ACHN (cell line): ENCODE measurements at places on chromosomes 4 and X.

DNA sequence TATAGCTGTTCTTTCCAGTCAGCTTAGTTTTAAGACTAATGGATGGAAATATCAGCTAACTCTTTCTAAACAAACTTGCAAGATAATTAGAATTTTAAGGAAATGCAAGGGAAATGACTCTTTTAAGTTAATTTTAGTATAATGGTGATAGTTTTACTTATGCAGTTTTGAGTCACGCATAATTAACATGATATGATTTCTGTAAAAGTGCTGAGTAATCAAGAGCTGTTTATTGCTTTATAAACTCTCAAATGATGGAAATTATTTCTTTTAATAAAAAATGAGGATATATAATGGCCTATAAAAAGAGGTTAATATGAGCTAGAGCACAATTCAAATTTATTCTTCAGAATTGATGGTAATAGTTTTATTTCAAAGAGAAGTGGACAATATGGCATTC is 385.9 kb downstream of the GLUD2 start:
- no peak for DNase-seq

GRCh38 chrX:21798677-21799219 is 40.7 kb upstream of the MBTPS2 start:
- DNase-seq: peak; percentile 51

- DNase-seq: no peak
Observed at GRCh38 chrX:123742440-123742839, 9.6 kb upstream of the THOC2 start.

DNA sequence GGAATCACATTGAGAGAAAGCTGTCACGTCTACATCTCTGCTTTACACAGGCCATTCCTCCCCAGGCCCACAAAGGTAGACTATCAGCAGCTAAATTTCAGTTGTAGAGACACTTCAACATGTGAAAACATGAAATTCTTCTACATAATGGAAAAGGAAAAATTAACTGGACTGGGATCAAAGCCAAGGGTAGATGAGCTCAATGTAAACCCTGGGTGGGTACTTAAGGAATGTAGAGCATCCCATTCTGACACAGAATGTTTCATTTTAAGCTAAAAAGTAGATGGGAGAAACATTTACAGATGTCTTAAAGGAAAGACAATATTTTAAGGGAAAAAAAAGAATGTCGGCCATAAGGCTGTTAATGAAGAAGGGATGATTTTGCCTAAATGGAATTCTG is 51.3 kb upstream of the NPNT start:
- no peak for DNase-seq

DNA sequence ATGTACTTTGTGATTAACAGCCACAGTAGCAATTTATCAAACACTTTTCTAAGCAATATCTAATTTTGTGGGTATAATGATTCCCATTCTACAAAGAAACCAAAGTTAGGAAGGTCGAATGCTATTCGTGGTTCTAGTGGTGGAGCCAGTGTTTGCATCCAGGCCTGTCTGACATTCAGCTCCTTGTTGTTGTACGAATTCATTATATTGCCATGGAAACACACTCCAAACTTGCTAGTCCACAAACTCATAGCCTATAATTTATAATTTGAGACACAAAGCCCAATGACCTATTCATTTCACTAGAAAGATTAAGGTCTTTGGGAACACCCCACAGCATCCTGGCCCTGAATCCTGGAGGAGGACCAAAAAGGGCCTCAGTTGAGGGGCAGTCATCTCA is 52.0 kb upstream of the FRAS1 start:
- no peak for DNase-seq

- no peak for DNase-seq
Observed at GRCh38 chr4:181476508-181476890, 766.7 kb upstream of the TENM3 start.
